ENCODE measurements at places on chromosomes 11 and 22.

DNA sequence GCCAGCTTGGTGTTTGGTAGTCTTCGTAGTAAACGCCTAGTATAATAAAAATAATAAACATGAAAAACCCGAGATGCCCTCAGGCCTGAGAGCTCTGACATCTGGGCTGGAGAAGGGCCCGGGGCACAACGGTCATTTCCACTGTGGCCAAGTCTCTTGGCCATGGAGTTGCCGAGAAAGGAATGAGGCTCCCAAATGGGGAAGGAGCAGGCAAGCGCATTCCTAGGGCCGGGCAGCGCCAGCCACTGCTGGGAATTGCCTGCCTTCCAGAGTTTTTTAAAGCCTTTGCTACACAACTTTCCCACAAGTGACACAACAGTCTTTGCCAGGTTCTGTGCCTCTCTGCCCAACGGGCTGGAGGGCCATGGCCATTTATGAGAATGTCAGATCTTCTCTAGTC lies 103.4 kb downstream of the NAV2 start:
- no peak for DNase-seq

DNA sequence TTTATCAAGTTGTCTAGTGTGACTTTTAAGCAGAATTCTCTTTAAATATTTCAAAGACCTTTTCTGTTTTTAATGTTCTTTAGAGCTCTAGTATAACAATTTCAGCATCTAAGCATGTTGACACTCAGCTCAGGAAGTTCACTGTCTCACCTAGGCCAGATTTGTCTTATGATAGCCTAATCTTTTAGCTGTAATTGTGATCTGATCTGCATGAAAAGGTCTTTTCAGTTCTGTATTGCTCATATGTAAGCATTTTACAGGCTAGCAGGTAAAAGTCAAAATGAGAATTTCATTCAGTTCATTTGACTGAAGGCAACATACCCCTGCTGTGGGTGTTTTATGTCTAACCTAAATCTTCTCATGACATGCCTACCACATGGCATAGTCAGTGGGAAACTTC lies 46.7 kb upstream of the SLC37A2 start:
- DNase-seq, result no peak

- DNase-seq, result no peak
Observed at GRCh38 chr11:46337626-46338345, 9.5 kb upstream of the DGKZ start.

DNA sequence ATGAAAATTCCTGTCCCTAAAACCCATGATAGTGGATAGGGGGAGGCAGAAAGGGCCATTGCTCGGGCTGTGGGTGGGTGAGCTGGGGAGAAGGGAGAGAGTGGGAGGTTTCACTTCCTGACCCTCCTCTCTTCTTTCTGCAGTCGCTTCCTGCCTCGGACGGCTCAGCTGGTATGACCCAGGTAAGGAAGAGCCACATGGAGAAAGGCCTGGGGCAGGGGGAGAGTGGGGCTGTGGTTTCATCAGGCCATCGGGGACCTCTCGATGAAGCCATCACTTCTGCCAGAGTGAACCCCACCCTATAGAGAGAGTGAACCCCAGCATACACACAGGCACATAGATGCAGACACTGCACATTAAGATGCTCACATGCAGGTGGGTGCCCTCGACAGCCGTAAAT lies 12.6 kb downstream of the CD5 start:
- no peak for DNase-seq

- DNase-seq, result no peak
Observed at GRCh38 chr11:17927041-17927440, 85.8 kb downstream of the SERGEF start.

Measured in Calu3 (cell line).